ENCODE measurements at places on chromosomes 1 and 21.

- no peak for DNase-seq
These were observed 8.9 kb downstream of the ADAR start for GRCh38 chr1:154598871-154599635.

GRCh38 chr1:36585569-36586548 is 103.1 kb upstream of the CSF3R start:
- DNase-seq, result no peak

DNA sequence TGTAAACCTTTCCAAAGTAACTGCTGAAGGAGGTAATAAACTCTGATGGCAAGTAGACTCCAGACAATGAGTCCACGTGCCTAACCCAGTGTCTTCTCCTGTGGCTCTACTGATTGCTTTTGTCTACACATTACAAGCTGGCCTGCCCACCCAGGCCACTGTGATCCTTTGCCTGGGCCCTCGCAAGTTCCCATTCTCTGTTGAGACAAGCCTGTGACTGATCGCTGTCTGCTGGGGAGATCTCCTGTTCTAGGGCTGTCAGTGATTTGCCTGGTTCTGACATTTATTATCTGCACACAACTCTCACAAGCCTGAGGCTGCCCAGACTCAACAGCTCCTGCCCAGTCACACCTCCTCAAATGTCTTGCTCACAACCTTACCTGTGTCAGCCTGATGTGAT is 81.4 kb downstream of the CYYR1 start:
- no peak for DNase-seq

GRCh38 chr1:245327360-245327759 is 172.6 kb downstream of the KIF26B start:
- no peak for DNase-seq

GRCh38 chr1:219128957-219129356 is 44.7 kb upstream of the LYPLAL1 start:
- no peak for DNase-seq

- no peak for DNase-seq
These were observed 79.2 kb downstream of the RNF220 start for GRCh38 chr1:44484155-44484688.

DNA sequence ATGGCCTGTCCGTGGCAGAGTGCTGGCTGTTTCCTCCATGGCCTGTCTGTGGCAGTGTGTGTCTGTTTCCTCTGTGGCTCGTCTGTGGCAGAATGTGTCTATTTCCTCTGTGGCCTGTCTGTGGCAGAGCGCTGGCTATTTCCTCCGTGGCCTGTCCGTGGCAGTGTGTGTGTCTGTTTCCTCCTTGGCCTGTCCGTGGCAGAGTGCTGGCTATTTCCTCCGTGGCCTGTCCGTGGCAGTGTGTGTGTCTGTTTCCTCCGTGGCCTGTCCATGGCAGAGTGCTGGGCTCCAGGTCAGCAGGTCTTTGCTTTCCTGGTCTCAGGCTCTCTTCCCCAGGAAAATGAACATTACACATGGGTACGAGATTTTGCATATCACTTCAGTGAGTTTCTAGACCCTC is 138.4 kb upstream of the IPO9 start:
- no peak for DNase-seq

DNA sequence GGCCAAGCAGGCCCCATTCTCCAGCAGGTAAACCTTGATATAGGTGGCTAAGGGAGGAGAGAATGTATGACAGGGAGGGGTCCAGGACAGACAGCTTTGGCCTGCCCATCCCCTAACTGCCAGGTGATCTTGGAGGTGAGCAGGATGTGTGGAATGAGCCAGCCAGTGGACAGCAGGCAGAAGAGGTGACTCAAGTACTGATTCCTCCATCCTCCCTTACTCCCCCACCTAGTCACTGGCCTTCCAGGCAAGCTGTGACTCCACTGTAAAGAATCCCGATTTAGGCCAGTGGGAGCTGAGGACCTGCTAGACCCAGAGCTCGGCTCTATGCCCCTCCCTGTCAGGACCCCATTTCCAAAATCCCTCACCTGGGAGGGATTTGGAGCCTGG is 36.6 kb downstream of the RIMS3 start:
- no peak for DNase-seq

Data from activated T-helper 1 cell treated with anti-CD3 and anti-CD28 coated beads, Interleukin-2, amount 50 U/mL, for 16 hours (primary cell).